Karpas-422 (cell line): ENCODE measurements at places on chromosomes 13 and 19. TPM values are rescaled to one million over a fixed set of nuclear protein-coding genes. Genes with fewer than 3 reads are reported as not detected.

DNA sequence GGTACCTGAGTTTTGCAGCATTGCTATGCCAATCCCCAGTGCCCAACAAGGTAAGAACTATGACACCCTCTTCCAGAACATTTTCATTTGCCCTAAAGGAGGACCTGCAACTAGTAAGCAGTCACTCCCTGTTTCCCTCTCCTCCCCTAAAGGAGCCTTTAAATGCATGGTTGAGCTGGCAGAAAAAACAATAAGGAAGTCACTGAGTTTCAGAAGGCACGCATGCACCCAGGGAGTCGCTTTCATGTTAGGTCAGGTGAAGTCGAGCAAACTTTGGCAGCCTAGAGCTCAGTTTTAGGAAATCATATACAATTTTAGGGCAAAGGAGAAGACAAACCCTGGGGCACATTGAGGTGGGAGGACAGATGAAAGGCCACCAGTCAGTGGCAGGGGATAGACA, 11.8 kb downstream of the NLRP11 start:
- DNase-seq, result peak; percentile 49

DNA sequence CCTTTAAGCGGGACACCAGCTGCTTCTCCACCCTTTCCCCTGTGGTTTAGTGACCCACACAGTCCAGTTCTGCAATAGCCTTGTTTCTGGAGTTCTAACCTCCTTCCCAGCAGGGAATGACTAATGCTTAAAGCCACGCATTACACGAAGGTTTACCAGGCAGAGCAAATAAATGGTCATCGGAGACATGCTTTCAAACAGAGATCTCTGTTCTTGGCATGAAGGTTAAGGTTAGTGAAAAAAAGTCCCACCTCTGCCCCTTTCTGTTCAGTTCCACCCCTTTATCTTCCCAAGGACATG, 25.3 kb upstream of the MEDAG start:
- no peak for DNase-seq

- no peak for DNase-seq
These were observed 328.2 kb downstream of the HS6ST3 start for GRCh38 chr13:96417939-96418685.

GRCh38 chr19:35689836-35690235, 14.5 kb upstream of the ZBTB32 start:
- DNase-seq, result no peak

DNA sequence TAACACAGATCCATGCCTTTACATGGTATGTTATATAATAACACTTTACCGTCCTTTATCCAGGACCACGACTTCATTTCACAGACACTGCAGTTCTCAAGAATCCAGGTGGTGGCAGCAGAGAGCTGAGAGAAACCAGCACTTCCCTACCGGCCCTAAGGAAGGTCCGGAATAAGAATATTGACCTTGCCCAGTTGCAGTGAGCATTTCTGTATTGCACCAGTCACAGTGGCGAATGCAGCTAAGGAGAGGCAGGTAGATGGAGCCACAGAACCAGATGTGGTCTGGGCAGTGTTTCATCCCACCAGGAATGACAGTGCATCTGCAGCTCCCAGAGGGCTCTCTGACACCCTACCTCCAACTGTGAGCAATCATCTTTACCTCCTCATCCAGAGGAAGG, 44.6 kb downstream of the ZNF787 start:
- peak; percentile 91 for DNase-seq

GRCh38 chr13:109380457-109380856, 405.9 kb downstream of the IRS2 start:
- DNase-seq, result no peak

- DNase-seq, result peak; percentile 84
These were observed 32.6 kb downstream of the UBL3 start for GRCh38 chr13:29817604-29818378.

FXYD3 gene
- not detected in 2 replicates for total RNA-seq

- peak; percentile 80 for DNase-seq
These were observed 18.7 kb downstream of the CACNG7 start for GRCh38 chr19:53927739-53928138.

TNFRSF19 gene
- total RNA-seq, result not detected in 2 replicates

CALM3 gene
- 103 and 122 TPM in 2 replicates for total RNA-seq

- no peak for DNase-seq
These were observed 58.4 kb downstream of the F2RL3 start for GRCh38 chr19:16946951-16947940.

PRR12 gene
- 8.7 and 12.8 TPM in 2 replicates for total RNA-seq

KLK15 gene
- not detected in 2 replicates for total RNA-seq

DNA sequence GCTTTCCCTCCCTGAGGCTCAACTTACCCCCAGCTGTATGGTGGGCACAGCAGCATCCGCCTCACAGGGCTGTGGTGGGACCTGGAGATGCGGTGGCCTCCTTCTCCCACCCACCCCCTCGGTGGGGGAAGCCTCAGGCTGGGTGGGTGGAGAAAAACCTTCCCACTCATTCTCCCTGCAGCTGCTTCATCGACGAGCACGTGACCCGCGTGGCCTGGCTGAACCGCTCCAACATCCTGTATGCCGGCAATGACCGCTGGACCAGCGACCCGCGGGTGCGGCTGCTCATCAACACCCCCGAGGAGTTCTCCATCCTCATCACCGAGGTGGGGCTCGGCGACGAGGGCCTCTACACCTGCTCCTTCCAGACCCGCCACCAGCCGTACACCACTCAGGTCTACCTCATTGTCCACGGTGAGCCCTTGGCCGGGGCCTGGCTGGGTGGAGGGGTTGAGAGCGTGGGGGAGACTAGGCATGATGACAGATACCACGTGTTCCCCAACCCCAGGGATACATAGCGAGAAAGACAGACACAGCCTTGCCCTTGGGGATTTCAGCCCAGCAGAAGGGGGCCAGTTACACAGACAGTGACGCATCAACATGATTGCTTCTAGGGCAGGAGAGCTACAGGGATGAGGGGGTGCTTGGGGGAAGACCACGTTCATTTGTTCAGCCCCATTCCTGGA, 12.2 kb downstream of the IGLON5 start:
- DNase-seq, result no peak

KLK2 gene
- total RNA-seq, result 0.11 and 1.8 TPM in 2 replicates

KCNN1 gene
- total RNA-seq, result not detected in 2 replicates

CYP2F1 gene
- total RNA-seq, result not detected in 2 replicates

- peak; percentile 100 for DNase-seq
These were observed 563 bp upstream of the TOMM40 start for GRCh38 chr19:44890366-44891015.

ZIC2 gene
- not detected in 2 replicates for total RNA-seq

DNA sequence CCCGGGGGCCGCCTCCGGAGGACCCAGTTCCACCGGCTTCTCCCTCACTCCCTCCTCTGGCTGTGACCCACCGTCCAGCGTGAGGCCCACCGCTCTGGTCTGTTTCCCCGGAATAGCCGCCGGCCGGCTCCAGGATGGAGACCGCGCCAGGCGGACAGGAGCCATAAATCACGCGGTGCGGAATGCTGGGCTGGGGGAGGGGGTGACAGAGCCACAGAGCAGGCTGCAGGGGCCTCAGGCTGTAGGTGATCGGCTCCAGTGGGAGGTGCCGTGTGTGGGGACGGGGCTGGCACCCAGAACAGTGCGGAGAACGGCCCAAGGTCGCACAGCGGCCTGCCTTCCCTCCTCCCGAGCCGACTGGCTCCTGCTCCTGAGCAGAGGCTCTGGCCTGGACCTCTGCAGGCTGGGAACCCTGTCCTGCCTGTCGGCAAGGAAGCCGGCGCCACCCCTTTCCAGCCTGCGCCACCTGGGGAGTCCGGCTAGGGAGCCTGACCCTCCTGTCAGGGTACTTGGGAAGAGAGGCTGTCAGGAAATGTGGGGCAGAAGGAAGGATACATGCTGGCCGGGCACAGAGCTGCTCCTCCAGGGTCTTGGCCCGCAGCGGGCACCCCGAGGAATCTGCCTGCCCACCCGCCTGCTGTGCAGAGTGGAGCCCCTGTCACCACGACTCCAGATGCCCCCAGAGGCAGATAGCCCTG, 8.3 kb downstream of the PIAS4 start:
- no peak for DNase-seq

MIDN gene
- total RNA-seq, result 21.4 and 40.5 TPM in 2 replicates

- peak; percentile 75 for DNase-seq
These were observed at the start of gene TOMM40 for GRCh38 chr19:44891016-44891882. Gene TOMM40, plus strand, starts transcription at chr19:44891254. Its CDS starts 162 bp downstream, at chr19:44891416.

DNA sequence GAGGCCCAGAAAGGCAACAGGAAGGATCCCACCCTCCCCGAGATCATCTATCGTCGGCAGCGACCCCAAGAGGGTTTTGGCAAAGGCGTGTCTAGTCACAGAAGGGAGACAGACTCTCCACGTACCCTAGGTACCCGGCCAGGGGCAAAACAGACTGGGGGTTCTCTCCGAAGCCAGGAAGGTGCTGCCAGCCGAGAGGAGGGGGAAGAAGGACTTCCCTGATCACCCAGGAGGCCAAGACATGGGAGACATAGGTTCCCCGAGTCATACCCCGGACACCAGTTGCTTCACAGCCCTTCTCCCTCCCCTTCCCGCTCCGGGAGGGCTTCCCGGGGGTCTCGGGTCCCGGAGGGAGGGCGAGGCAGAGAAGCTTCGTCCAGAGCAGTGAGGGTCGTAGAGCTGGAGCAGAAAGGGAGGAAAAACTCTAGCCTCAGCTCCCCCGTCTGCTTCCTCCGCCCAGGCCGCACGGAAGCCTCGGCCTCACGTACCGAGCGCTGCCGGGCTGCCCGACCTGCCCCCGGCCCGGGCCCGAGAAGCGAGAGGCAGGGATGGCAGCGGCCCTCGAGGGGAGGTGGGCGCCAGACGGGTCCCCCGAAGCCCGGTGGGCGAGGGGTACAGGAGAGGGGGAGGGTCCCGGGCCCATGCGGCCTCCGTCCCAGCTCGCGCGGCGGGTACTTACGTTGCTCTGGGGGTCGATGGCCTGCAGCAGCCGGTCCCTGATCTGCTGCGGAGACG, 644 bp downstream of the MED26 start:
- DNase-seq, result peak; percentile 66

DNA sequence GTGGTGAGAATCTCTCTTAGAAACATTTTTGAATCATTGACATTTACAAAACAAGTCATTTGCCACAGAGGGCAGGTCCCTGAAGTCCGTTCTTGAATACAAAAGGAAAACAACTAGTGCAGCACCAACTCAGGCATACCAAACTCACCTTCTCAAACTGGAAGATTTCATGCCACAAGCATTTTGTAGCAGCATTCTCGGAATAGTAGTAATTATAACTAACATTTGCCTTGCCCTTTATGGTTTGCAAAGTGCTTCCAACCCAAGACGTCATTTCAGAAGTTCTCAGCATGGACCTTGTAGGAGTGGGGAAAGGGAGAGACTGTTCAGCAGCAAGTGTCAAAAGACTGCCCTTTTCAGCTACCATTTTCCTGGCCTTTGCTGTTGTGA, 344.6 kb downstream of the RFC3 start:
- DNase-seq, result no peak

GRCh38 chr13:111343186-111343805, 22.9 kb downstream of the TEX29 start:
- DNase-seq, result no peak

- peak; percentile 92 for DNase-seq
These were observed 11.2 kb downstream of the HAS1 start for GRCh38 chr19:51712461-51713081.

FCGBP gene
- 0.32 TPM in 1 of 2 replicates, not detected in the other for total RNA-seq

GRCh38 chr19:54023191-54023590, 31.8 kb downstream of the CACNG6 start:
- DNase-seq, result no peak

TMEM59L gene
- total RNA-seq, result 0.43 and 2.5 TPM in 2 replicates

DNA sequence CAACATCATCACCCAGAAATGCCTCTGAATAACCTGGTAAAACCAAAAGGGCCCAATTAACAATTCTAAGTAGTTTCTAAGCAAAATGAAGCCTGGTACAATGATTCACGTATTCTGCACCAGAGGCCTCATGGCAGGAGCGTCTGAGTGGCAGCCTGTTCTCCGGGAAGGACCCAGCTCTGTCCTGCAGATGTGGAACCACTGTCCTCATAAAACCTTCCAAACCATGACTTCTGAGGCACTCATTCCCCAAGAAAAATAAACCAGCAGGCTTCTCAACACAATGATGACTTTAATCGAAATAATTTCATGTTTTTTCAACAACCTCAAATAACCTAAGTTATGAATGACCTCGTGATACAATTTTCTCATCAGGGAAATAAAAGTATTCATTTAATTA, 89.9 kb downstream of the STK24 start:
- no peak for DNase-seq

DNA sequence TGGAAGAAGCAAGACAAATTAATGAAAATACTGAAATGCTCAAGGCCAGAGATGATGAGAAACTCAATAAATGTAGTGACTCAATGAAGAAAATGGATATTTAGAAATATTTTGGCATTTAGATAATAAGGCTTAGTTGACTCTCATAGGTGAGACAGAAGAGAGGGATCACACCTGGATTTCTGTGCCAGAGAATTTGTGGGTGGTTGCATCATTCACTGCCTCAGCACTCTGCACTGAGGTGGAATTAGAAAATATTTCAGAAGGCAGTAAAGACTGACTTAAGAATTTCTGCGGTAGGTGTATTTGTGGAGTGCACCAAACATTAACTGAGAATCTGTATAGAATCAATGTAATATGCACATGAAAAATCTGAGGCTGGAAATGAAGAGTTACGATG, 848.3 kb upstream of the PCDH9 start:
- DNase-seq, result no peak

DNA sequence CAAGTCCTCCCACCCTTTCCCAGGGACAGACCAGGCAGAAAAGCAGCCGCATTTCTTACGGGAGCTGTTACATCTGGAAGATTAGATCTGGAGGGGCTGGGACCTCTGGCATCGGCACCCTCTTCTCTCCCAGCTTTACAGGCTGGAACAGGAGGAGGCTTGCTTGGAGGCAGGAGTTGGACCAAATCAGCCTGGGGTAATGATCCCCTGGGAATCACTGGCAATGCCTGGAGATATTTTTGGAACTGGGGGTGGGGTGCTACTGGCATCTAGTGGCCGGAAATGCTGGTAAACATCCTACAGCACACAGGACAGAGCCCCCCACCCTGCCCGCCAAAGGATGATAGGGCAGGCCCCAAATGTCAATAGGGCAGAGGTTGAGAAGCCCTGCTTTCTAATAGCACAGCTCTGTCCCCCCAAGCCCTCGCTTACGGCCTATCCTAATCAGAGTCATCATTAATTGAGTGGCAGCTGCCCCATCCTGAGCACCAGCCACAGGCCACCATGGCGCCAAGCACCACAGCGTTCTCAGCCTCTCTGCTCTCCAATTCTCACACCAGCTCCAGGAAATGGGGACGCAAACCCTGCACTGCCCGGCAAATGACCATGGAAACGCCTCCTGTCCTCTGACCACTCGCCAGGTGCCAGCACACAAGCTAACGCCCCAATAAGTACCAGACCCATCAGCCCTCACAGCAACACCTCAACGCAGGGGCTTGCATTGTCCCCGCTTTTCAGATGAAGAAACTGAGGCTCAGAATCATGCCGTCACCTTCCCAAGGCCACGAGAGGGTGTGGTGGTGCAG, 20.6 kb downstream of the LRRC4B start:
- DNase-seq, result no peak
